ENCODE measurements at places on chromosomes 1 and 21. TPM values are rescaled to one million over a fixed set of nuclear protein-coding genes. Genes with fewer than 3 reads are reported as not detected.

Gene FMO5
- 1.5 TPM for total RNA-seq

Gene PLA2G2C
- not detected for total RNA-seq

Gene PLD5
- not detected for total RNA-seq

Gene EDN2
- 3.0 TPM for total RNA-seq

Gene ADGRB2
- total RNA-seq, result 15.8 TPM

Gene MFSD2A
- 13.8 TPM for total RNA-seq

GRCh38 chr1:206419250-206419649 is 51.0 kb upstream of the IKBKE start:
- no peak for DNase-seq
- no peak overlapping the region for H3K27ac ChIP-seq
- H3K36me3 ChIP-seq, result peaks cover 63% of the 10 kb centered on the region
- no peaks in the 10 kb centered on the region for H3K4me1 ChIP-seq
- no peaks in the 10 kb centered on the region for H3K27me3 ChIP-seq

DNA sequence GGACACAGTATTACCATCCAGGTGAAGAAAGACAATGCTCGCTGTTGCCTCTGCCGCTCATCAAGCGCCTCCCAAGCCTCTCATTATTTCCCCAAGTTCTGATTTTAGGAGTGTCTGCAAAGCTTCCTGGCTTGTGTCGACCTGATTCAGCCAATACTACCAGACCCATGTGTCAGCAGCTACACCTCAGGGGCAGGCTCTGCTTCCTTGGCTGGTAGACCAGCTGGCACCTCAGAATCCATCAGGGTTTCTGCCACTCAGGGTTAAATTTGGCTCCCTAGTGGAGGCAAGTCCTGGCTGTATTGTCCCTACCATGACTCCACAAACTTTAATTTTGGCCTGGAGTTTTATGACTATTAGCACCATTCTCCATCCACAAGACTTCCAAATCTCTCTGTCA is 35.4 kb downstream of the SUSD4 start:
- H3K4me1 ChIP-seq, result peaks cover 26% of the 10 kb centered on the region
- H3K36me3 ChIP-seq, result no peaks in the 10 kb centered on the region
- H3K4me3 ChIP-seq, result no peak overlapping the region
- H3K27me3 ChIP-seq, result 0 out of 2 replicates have a peak, but pooled peaks cover 2% of the 10 kb centered on the region
- no peak for DNase-seq
- H3K27ac ChIP-seq, result no peak overlapping the region

DNA sequence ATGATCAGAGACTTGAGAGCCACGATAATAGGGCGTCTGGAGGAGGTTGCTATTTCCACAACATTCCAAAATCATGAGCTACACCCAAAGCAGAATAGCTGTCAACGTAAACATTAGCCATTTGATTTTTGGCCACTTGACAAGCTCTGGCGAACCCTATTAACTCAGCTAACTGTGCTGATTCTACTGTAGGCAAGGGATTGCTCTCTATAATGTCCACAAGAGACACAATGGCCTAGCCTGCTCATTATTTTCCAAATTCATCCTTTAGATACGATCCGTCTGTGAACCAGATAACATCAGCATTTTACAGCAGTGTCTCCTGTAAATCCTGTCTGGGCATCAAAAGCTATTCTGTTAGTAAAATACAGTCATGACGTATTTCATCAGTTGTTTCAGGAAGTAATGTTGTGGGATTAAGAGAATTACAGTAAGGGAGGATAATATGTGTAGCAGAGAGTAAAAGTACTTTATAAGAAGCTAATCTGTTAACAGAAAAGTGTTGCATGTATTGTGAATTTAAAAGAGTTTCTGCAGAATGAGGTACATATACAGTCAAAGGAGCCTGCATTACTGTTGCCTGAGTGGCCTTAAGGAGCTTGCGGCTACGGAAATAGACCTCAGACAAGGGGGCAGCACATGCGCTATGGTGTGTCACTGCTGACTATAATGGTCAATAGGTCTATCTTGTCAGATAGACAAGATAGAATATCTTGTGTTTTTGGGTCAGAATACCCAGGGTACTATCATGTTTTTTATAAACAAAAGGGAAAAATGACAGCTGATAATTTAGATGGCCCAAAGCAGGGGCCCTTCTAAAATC is 44.9 kb upstream of the TINAGL1 start:
- H3K4me1 ChIP-seq, result peaks cover 23% of the 10 kb centered on the region
- no peak overlapping the region for H3K4me3 ChIP-seq
- H3K27me3 ChIP-seq, result no peaks in the 10 kb centered on the region
- peak overlapping the region; percentile 78 for H3K27ac ChIP-seq

DNA sequence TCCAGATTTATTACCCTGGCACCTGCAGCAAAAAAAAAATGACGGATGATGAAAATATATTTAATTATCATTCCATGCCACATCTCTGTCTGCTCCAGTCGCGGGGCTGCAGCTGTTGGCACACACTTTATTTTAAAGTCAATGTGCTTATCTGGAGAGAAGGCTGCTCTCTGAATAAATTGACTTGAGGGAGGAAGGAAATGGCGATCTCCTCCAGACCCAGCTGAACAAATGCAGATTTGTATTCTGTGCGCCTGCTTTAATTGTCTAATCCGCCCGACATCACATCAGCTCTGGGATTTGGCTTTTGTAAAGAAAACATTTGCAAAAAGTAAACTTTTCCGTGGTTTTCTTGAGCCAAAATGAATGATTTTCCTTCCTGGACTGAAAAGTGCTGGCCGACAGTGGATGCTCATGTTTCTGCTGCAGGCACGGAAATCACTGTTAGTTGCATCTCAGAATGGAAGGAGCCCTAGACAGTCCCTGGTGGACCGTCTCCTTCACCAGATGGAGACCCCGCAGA is 150.2 kb downstream of the CAMTA1 start:
- peaks cover 21% of the 10 kb centered on the region for H3K27me3 ChIP-seq
- H3K4me1 ChIP-seq, result no peaks in the 10 kb centered on the region
- no peaks in the 10 kb centered on the region for H3K36me3 ChIP-seq
- DNase-seq, result no peak
- no peak overlapping the region for H3K4me3 ChIP-seq

DNA sequence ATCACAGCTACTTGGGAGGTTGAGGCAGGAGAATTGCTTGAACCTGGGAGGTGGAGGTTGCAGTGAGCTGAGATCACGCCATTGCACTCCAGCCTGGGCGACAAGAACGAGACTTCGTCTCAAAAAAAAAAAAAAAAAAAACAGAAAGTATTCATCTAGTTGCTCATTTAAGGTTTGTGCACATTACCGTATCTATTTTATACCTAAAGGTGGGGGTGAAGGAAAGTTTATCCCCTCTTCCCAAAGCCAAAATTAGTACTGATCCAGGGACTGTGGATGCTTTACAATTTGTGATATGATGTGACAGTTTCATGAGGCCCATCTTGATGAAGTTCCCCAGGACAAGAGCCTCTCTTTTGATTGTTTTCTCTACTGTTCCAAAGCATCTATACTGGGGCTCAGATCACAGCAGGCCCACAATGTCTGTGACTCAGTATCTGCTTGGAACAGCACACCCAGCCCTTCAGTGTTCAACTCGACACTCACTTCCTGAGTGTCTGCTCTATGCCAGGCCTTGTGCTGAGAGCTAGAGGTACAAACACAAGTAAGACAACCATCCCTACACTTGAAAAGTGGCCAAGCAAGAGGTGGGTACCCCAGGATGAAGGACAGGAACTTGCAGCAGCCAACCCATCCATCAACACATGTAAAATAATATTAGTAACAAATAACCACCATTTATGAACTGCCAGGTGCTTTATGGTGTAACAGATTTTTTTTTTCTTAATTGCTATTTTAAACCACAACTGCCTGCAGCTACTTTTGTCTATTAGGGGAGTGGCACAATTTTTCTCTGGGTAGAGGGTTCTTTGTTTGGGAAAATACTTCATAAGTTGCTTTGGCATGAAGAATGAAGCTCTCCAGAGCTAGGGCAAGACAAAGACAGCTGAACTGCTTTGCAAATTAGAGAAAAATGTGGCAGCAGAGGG is 29.0 kb upstream of the KHDRBS1 start:
- no peaks in the 10 kb centered on the region for H3K27me3 ChIP-seq
- no peak for DNase-seq
- no peak overlapping the region for H3K4me3 ChIP-seq
- no peaks in the 10 kb centered on the region for H3K36me3 ChIP-seq
- H3K27ac ChIP-seq, result peak overlapping the region; percentile 22
- peaks cover 15% of the 10 kb centered on the region for H3K4me1 ChIP-seq

DNA sequence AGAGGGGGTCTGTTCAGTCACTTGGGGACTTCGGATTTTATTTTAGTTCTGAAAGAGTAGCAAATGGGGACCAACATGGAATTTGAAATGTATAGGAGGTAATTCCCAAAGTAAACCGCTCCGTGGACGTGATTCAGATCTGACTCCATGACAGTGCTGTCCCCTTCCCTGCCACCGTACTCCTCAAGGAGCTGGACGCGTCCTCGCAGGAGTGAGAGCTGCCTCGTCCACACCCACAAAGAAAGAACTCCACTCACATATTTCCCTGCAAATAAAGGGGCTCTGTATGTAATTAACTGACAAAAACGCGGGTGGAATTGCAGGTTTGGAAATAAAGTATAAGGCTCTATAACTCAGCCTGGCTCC is 183.6 kb downstream of the ETS2 start:
- no peaks in the 10 kb centered on the region for H3K27me3 ChIP-seq
- H3K36me3 ChIP-seq, result no peaks in the 10 kb centered on the region
- DNase-seq, result no peak

- H3K27ac ChIP-seq, result no peak overlapping the region
- no peak overlapping the region for H3K4me3 ChIP-seq
- no peak for DNase-seq
- H3K36me3 ChIP-seq, result peaks cover 31% of the 10 kb centered on the region
- H3K27me3 ChIP-seq, result no peaks in the 10 kb centered on the region
Measured at GRCh38 chr1:77983997-77984355, 5.1 kb upstream of the FUBP1 start.

- H3K4me3 ChIP-seq, result no peak overlapping the region
- no peak overlapping the region for H3K27ac ChIP-seq
- H3K27me3 ChIP-seq, result no peaks in the 10 kb centered on the region
Measured at GRCh38 chr1:58887059-58887458, 103.2 kb upstream of the JUN start.

GRCh38 chr21:16570856-16571255 is 841.1 kb downstream of the USP25 start:
- H3K36me3 ChIP-seq, result no peaks in the 10 kb centered on the region
- no peak overlapping the region for H3K4me3 ChIP-seq
- DNase-seq, result peak; percentile 35

DNA sequence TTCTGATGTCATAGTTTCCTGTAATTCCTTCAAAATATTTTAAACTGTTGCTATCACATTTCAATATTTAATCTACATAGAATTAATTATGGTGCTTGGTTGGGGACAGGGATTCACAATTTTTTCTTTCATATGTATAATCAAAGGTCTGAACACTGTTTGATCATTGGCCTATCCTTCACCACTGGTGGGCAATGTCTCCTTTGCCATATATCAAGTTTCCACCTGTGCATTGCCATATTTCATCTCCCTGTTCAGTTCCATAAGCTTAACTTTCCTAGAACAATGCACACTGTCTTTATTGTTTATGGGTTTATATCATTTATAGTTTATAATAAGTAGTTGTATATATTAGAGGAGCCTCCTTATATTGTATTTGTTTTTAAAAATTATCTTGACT is 374.9 kb upstream of the PTBP2 start:
- no peaks in the 10 kb centered on the region for H3K36me3 ChIP-seq
- H3K27me3 ChIP-seq, result no peaks in the 10 kb centered on the region
- H3K4me1 ChIP-seq, result no peaks in the 10 kb centered on the region
- H3K4me3 ChIP-seq, result no peak overlapping the region
- no peak overlapping the region for H3K27ac ChIP-seq

DNA sequence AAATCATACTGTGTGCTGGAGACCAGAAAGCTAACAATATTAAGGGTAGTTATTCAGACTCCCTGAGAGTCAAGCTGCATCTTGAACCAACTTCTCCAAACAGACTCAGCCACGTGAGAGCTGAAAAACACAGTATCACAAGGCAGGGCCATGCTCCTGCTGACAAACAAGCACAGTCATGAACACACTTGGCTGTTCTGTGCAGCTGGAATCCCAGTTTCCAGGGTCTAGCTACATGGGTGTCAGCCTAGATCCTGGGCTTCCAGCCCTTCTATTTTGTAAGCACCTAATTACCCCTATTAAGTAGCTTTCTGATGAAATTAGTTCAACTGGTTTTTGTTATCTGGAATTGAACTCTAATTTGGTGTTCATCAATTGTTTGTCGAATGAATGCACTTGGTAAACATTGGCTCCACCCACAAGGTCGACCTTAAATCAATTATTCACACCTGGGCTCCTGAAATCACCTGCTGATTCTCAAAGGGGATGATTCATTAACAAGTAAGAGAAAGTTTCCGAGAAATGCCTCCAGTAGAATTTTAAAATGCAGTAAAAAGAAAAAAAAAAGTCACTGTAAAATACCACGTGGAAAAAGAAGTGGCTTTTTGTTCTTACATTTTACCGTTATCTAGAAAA is 179.3 kb downstream of the ZC3H11B start:
- H3K27me3 ChIP-seq, result no peaks in the 10 kb centered on the region
- no peak for DNase-seq
- H3K4me3 ChIP-seq, result no peak overlapping the region
- H3K27ac ChIP-seq, result no peak overlapping the region
- peaks cover 25% of the 10 kb centered on the region for H3K4me1 ChIP-seq

DNA sequence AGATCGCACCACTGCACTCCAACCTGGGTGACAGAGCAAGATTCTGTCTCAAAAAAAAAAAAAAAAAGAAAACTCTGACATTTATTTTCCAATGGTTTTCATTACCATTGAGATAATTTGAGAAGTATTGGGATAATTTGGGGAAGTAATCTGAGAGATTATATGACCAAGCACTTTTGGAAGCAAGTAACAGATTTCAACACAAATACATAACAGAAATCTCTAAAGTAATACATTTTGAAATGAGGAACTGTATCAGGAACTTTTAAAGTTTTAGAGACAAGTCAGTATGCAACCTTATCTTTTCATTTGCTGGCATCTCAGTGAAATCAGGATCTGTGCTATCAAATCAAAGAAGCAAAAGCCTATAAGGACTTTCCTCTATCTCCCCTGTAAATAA is 25.4 kb upstream of the SLC16A1 start:
- H3K36me3 ChIP-seq, result peaks cover 3% of the 10 kb centered on the region
- no peaks in the 10 kb centered on the region for H3K27me3 ChIP-seq
- H3K27ac ChIP-seq, result no peak overlapping the region
- H3K4me1 ChIP-seq, result no peaks in the 10 kb centered on the region

DNA sequence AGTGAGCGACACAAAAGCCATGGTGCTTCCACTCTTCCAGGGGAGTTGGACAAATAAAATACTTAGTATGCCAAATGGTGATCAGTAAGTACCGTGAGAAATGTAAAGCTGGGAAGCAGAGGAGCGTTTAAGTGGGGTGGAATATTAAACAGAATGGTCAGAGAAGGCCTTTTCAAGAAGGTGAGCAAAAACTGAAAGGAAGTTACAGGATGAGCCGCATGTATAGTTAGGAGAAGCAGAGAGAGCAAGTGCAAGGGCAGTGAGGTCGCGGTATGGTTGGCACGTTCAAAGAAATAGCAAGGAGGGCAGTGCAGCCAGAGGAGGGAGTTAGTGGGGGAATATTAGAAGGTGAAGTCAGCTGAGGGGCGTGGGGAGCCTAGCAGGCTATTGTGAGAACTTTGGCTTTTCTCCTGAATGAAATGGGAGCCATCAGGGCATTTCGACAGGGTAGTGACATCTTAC is 748 bp upstream of the ATP6V0B start:
- DNase-seq, result no peak
- H3K27ac ChIP-seq, result no peak overlapping the region
- peaks cover 42% of the 10 kb centered on the region for H3K4me1 ChIP-seq
- H3K27me3 ChIP-seq, result no peaks in the 10 kb centered on the region

- peak overlapping the region; percentile 40 for H3K27ac ChIP-seq
- H3K4me3 ChIP-seq, result no peak overlapping the region
- no peaks in the 10 kb centered on the region for H3K27me3 ChIP-seq
- peaks cover 8% of the 10 kb centered on the region for H3K36me3 ChIP-seq
- H3K4me1 ChIP-seq, result peaks cover 46% of the 10 kb centered on the region
- DNase-seq, result peak; percentile 89
Measured at GRCh38 chr1:226644541-226645176, 94.4 kb downstream of the ITPKB start.

Measured in SJSA1 (cell line).